ENCODE measurements at places on chromosomes 3 and 15.

GRCh38 chr3:125436921-125437320, 61.8 kb upstream of the ZNF148 start:
- no peak for DNase-seq

GRCh38 chr3:52872245-52872644, 25.1 kb downstream of the STIMATE start:
- no peak for DNase-seq

- DNase-seq = no peak
Measured at GRCh38 chr3:165185707-165186327, 10.4 kb downstream of the SLITRK3 start.

DNA sequence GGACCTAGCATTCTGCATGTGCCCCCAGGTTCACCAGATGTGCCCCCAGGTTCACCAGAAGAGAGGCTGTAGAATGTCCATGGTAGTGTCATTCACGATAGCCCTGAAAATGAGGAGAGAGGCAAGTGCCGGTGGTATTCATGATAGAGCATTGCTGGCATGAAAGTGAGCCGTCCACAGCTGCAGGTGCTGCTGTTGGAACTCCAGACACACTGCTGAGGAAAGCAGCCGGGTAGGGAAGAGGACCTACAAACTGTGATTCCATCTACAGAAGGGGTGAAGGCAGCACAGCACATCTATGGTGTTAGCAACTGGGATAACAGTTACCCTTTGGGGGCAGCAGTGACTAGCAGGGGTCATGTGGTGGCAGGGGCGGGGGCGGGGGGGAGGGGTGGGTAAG, 125.0 kb upstream of the PLXNA1 start:
- DNase-seq = no peak

DNA sequence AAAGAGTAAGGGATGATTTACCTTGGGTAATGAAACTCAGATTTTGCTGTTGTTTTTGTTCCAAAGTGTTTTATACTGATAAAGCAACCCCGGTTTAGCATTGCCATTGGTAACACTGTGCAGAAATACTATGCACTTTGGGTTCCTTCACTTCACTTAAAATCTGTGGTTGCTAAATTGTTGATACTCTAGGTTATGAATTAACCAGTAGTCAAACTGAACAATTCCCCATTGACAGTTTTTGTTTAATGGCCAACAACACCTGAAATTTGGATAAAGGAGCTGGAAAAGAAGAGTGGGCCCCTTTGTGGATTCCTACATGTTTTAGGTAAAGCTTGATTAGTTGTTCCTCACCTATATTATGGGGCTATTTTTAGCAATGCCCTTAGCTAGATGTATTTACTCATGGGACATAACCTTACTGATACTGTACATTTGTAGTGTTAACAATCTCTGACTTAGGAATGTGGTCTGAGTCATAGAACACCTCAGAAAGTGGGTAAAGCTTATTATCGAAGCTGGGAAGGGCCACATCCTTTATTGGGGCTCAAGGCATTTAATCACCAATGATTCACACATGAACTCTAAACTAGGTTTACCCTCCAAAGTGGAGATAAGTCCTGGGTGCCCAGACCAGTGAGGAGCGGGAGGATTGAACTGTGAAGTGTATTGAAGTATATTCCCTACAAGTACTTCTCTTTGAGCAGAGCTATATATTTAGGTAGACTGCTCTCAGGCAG, 29.5 kb upstream of the THRB start:
- no peak for DNase-seq

DNA sequence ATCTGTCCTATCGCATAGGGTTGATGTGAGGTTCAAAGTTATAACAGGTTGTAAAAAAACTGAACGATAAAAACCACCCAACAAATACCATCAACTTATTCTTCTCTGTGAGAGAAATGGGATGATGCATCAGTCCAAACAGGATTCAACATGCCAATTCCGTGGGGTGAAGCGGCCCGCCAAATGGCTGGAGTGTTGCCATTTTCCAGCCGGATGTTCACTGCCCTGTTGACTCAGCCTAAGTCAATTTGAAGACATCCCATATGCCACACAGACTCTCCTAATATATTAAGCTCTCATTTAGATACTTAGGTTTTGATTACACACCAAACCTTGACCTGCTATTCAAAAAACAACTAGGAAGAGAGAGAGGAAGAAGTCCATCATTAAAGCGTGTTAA, 311.1 kb downstream of the VPS13C start:
- DNase-seq = no peak

DNA sequence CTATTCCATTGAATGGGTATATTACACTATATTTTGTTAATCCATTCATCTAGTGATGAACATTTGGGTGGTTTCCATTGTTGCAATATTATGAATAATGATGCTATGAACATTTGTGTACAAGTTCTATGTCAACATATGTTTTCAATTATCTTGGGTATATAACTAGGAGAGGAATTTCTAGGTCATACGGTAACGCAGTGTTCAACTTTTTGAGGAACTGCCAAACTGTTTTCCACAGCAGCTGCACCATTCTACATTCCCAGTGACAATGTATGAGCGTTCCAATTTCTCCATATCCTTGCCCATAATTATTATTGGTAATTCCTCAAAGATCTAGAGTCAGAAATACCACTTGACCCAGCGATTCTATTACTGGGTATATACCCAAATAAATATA, 24.1 kb upstream of the RORA start:
- no peak for DNase-seq

DNA sequence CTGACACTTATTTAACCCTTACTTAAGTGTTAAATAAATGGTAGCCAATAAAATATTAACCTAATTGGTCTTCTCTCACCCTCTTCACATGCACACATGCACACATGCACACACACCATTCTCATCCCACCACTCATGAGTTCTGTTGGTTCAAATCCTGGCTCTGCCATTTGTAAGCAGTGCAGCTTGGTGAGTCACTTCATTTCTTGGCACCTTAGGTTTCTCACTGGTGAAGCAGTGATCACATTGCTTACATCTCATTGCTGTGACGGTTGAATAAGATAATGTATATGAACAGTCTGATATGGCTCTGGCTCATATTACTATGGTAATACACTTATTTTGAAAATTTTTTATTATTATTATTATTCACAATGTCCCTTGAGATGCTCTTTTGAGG, 33.8 kb downstream of the RIOX2 start:
- DNase-seq = no peak

GRCh38 chr3:98519351-98519750, 3.4 kb downstream of the CLDND1 start:
- DNase-seq = no peak
